D721Med (cell line): ENCODE measurements at places on chromosomes 6 and 20.

DNA sequence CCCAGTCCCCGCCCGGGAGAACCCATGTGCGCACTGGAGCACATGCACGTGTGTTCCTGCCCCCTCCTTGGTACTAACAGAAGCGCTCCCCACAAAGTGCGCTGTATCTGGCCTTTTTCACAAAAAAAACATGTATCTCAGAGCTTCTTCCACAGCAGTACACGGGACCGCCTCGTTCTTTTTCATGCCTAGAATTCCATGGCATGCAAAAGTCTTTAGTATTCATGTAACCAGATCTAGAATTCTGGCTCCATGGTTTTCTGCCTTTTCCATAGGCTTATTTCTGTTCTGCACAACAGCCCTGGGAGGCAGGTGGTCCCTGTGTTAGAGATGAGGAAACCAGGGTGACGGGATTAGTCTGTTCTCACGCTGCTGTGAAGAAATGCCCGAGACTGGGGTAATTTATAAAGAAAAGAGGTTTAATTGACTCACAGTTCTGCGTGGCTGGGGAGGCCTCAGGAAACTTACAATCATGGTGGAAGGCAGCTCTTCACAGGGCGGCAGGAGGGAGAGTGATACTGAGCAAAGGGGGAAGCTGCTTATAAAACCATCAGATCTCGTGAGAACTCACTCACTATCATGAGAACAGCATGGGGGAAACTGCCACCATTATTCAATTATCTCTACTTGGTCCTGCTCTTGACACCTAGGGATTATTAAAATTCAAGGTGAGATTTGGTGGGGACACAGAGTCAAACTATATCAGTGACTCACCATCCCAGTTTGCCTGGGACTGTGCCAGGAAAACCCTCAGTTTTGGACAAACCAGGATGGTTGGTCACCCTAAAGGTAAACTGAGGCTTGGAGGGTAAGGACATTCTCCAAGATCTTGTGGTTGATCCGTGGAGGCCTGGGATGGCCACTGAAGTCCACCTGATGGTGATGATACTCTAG, 41.0 kb downstream of the C20orf203 start:
- no peak for DNase-seq

GRCh38 chr20:672963-673602, 2.5 kb downstream of the SCRT2 start:
- DNase-seq, result no peak

GRCh38 chr6:149097794-149098193, 219.7 kb upstream of the TAB2 start:
- no peak for DNase-seq

DNA sequence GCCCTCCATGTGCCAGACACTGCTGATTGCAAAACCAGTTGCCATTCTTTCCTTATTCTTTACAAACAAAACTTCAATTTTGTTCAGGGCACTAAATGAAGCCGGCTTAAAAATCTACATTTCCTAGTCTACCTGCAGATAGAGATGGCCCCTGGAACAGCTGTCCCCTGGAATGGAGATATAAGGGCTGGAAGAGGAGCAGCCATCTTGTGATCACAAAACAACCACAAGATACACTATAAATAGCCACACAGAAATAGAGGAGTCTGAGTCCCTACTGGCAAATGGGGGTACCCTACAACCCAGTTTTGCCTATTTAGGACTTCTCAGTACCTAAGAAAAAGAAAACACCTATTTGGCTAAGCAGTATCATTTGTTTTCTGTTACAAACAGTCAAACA, 115.9 kb upstream of the BEND6 start:
- DNase-seq, result no peak

DNA sequence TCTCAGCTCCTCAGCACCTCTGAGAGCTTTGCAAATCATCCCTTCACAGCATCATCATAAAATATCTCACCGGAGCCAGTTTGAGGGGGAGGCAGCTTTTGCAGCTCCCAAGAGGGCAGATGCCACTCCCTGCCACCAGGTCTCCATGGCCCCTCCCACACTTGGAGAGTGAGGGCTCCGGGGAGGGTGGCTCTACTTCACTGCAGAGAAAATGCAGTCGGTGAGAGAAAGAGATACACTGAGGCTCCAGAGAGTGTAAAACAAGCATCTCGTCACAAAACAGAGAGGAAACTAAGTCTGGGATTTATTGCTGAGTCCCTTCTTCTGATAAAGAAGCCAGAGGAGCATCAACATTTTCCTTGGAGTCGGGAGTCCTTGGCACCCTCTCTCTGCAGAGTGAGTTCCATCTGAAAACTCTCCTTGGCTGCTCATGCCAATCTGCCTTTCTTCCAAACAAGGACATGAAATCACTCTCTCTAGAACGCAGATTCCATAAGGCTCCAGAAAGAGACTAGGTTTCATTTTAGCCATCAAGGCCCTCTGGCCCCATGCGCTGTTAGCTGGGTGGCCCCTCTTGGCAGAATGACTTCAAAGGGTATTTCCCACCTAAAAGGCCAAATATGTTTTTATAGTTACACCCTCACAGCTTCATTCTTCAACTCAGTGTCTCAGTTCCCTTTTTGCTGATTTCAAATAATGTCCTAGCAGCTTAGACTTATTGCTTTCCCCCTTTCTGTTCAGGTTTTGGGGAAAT, 70.6 kb upstream of the F13A1 start:
- no peak for DNase-seq

DNA sequence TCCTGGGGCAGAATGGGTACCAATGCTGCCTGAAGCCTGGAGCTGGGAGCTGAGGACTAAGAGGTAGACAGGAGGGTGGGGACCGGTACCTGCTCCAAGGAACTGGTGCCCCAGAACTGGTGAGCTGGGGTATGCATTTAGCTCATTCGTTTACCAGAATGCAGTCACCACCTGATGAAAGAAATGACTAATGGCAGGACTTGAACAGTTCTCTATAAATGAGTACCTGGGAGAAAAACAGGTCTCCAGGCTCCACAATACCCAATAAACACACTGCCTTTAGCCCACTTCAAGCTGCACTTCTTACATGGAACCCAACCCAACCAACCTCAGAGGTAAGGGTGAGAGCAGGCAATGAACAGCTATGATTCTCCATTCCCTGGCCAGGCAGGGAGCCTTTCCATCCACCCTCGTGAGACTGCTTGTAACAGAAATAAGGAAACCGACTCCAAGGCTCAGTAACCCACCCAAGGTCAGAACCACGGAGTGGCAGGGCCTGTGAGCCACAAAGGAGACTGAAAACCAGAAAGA, 15.4 kb downstream of the FKBP1A start:
- no peak for DNase-seq

DNA sequence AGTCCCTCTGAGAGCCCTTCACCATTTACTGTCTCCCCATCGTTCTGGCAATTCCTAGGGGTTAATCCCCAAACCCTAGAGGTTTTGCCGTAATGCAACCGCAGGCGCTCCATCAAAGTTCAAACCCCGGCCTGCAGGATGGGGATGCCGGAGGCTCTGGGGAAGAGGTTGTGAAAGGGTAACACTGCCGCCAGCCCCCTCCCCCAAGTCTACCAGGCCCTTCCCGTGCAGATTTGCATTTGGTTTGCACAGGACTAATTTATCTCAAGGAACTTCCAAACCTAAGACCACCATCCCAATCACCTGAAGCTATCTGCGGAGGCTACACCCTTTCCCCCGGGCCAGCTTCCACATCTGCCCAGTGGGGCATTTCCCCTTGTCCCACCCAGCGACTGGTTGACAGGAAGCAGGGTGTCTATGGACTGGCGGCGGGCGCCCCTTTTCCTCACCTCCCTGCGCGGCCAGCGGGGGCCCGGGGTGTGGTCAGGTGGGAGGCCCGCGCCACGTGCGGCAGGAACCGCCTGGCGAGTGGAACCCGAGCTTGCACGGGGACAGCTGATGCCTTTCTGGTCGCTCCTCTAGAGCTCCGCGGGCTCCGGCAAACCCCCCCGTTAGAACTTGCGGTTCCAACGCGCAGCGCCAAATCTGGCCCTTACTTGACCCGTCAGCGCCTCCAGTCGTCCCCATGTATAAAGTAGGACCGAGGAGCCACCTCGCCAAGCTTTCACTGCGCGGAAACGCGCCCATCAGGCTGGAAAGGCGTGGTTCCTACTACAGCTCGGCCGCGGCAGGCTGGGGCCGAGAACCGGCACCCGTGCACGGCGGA, 9.4 kb upstream of the SLC4A11 start:
- DNase-seq, result no peak

GRCh38 chr6:158711264-158711663, 61.4 kb downstream of the SYTL3 start:
- no peak for DNase-seq

- DNase-seq, result no peak
Observed at GRCh38 chr6:109174916-109175315, 79.6 kb downstream of the CEP57L1 start.

DNA sequence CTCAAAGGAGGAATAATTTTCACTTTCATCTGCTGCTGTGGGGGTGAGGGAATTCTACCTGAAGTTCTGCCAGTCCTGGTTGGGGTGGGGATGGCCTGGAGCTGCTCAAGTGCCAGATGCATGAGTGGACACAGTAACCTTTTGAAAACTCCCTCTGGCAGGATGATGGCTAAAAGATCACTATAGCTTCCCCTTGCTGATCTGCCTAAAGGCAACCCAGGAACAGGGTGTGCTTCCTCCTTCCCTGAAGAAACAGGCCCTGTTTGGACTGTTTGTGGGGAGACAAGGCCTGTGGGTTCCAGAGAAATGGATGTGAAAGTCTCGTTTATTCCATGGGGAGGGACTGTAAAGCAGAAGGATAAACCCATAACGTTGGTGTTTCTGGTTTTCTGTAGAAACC, 176.9 kb downstream of the DTNBP1 start:
- DNase-seq, result no peak

GRCh38 chr6:11852061-11852651, 73.6 kb upstream of the ADTRP start:
- DNase-seq, result no peak

GRCh38 chr20:924639-925038, 8.5 kb upstream of the ANGPT4 start:
- DNase-seq, result no peak

GRCh38 chr6:68279793-68280557, 355.1 kb upstream of the ADGRB3 start:
- no peak for DNase-seq

DNA sequence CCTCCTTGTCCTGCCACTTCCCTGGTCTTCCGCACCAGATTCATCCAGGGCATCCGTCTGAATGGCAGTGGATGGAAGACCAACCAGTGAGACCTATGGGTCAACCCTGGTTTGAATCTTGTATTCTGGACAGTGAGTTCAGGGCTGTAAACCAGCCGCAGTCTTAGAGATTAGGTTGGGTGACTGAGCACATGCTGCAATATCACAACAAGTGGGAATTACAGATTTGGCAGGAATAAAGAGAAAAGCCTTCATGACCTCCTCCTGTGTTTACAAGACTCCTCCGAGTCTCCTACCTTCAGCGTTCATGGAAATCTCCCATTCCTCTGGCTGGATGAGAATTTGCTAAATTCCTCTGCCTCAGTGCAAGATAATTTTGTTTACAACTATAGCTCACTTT, 9.9 kb downstream of the ECI2 start:
- DNase-seq, result no peak

GRCh38 chr6:22124756-22125155, 172.1 kb downstream of the PRL start:
- no peak for DNase-seq

GRCh38 chr6:107060704-107061103, 32.7 kb downstream of the MTRES1 start:
- no peak for DNase-seq

DNA sequence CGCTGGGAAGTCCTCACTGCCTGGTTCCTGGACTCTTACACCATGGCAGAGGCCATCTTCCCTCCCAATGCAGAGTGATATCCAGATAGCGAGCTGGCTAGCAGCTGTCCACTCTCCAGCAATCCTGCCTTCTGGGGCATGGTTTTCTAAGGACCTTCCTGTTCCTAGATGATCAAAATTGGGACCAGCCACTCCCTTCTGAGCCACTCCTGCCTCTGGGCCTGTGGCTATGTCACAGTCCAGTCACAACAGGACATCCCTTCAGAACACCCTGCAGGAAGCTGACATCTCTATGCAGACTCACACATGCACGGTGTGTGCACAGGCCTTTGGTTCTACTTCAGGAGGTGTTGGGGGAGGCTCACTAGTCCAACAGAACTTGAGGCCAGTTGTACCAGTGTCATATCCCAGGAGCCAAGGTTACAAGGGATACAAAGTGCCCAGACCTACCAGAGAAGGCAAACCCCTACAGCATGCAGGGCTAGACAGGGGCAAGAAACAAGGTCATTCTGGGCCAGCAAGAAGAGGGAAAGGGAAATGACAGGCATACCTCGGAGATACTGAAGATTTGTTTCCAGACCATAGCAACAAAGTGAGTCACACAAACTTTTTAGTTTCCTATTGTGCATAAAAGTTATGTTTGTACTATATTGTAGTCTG, 2.7 kb upstream of the MCCD1 start:
- DNase-seq, result no peak

GRCh38 chr6:16648003-16648402, 113.3 kb downstream of the ATXN1 start:
- no peak for DNase-seq

DNA sequence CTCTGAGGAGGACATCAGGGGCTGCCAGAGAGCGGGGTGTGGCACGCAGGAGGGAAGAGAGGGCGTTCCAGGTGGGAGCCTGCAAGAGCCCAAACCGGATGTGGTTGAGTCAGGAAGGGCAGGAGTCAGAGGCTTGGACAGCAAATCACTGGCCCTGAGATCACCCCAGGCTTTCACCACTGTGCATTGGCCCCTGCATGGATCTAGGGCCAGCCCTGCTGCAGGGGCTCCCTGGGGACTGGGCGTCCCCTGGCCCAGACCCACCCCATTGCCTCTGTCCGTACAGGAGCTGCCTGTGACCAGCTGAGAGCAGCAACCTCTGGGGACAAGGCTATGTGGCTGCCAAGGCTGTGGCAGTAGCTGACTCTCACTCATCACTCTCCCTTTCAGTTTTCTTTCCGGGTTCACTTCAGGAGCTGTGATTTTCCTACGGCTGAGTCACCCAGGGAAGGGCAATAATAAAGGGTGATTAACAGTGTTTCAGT, 33.9 kb downstream of the KCNK17 start:
- no peak for DNase-seq

DNA sequence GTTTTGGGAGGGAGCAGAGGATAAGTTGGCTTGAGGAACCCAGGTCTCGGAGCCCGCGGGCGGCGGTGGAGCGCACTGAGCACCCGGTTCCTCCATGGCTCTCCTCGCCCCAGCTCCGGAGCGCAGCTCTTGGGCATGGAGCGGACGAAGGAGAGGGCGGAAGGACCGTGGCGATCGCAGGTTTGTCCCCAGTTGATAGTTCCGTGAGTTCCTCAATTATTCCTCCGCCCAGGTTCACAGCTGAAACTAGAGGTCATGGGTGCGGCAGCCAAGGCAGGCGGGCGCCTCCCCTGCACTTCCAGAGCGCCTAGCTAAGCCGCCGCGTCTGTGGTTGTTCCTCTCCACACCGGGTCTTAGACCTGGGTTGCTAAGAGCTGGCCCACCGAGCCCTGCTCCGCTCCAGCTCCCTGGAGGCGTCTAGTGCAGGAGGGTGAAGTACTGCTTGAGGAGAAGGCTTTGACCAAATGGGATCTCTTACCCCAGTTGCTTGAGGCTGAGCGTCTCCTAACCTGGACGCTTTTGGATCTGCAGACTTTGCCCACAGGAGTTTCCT, at the start of gene HTR1B:
TSS of gene HTR1B (minus strand) at position 184 of the 553 bp plus-strand sequence. CDS start at position 96, 88 bp downstream.
- no peak for DNase-seq

GRCh38 chr6:1594445-1595200, 15.1 kb upstream of the FOXC1 start:
- DNase-seq, result no peak

- no peak for DNase-seq
Observed at GRCh38 chr6:44926556-44926955, 401.6 kb upstream of the RUNX2 start.

GRCh38 chr20:64006902-64007301, 26.0 kb downstream of the PRPF6 start:
- DNase-seq, result no peak

- DNase-seq, result no peak
Observed at GRCh38 chr20:31760519-31761240, 21.6 kb downstream of the TPX2 start.
